Hepatocyte (in vitro differentiated cells): ENCODE measurements at places on chromosomes 1 and 21. TPM values are rescaled to one million over a fixed set of nuclear protein-coding genes. Genes with fewer than 3 reads are reported as not detected.

- no peak for DNase-seq
Measured at GRCh38 chr1:11342621-11343032, 69.6 kb downstream of the UBIAD1 start.

GRCh38 chr21:15045017-15045416, 19.8 kb downstream of the NRIP1 start:
- no peak for DNase-seq

- no peak for DNase-seq
Measured at GRCh38 chr1:26340047-26340481, 13.9 kb downstream of the CRYBG2 start.

GRCh38 chr1:115233598-115233997, 104.5 kb downstream of the NGF start:
- DNase-seq, result no peak

- DNase-seq, result no peak
Measured at GRCh38 chr21:35170244-35170643, 121.1 kb upstream of the RUNX1 start.

GRCh38 chr1:91584878-91585277, 84.2 kb downstream of the CDC7 start:
- DNase-seq, result no peak

GRCh38 chr1:154446292-154446691, 41.1 kb downstream of the IL6R start:
- DNase-seq, result peak; percentile 40

DNA sequence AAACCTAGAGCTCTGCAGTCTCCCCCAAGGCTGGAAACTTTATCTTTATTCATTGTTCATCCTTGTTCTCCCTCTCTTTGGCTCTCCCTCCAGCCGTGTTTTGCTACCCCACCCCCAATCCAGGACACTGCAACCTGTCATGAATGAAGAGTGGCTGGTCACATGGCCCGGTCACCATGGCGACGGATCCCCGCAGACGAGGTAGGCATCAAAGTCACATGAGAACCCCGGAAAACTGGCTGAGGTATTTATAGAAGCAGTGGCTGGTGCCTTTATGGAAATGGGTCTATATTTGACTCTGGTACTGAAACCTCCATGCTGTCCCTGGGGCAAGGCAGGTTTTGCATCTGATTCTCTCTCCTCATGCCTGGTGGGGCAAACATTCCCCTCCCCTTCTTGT, 13.4 kb upstream of the SLC6A17 start:
- DNase-seq, result peak; percentile 56

GRCh38 chr1:41535716-41536115, 51.2 kb upstream of the EDN2 start:
- DNase-seq, result no peak

GRCh38 chr1:109369167-109369746, 28.5 kb downstream of the SORT1 start:
- no peak for DNase-seq

GRCh38 chr1:17095141-17095540, 24.1 kb downstream of the PADI2 start:
- DNase-seq, result no peak

GRCh38 chr1:206971029-206971655, 882 bp upstream of the FCAMR start:
- DNase-seq, result no peak

GRCh38 chr1:159008744-159009188, 941 bp upstream of the IFI16 start:
- DNase-seq, result no peak

GRCh38 chr1:204294357-204294756, 65.4 kb downstream of the PLEKHA6 start:
- DNase-seq, result peak; percentile 50

- DNase-seq, result no peak
Measured at GRCh38 chr1:91693557-91693956, 192.4 kb downstream of the TGFBR3 start.

DNA sequence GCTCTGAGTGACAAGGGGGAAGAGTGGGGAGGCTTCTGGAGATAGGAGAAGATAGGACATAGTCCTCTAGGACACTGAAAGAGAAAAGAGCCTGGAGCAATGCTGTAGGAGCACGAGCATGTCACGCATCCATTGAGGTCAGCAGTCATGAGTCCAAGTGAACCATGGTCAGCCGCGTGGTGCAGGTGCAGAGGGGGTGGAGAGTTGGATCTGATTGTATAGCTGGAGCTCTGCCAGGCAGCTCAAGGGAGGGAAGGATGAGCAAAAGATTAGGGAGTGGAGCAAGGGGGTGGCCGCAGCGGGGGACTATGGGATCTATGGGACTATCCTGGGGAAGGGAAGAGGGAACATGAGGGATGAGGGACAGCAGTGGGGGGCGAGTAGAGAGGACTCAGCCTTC, 14.0 kb downstream of the PADI1 start:
- no peak for DNase-seq

DNA sequence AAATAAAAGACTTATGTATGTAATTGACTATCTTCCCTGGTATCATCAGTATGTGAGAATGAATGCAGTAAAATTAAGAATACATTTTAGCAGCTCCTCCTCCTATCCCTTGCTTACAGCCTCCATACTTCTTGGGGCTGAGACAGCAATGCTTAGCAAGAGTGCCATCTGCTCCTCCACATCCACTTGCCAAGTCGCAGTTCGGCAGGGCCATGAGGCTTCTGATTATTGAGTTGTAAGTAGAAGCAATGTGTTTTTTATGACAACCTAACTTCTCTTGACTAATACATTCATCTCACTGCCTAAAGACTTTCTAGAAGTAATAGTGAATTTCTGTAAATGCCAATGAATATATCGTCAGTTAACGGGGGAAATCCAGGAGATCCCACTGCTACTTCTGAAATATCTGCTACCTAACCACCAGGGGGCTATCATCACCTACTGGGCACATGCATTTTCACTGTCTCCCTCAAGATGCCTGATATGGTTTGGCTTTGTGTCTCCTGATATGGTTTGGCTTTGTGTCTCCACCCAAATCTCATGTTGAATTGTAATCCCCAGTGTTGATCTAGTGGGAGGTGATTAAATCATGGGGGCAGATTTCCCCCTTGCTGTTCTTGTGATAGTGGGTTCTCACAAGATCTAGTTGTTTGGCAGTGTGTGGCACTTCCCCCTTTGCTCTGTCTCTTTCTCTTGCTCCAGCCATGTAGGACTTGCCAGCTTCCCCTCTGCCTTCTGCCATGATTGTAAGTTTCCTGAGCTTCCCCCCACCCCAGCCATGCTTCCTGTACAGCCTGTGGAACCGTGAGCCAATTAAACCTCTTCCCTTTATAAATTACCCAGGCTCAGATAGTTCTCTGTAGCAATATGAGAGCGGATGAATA, 59.6 kb downstream of the EXTL2 start:
- no peak for DNase-seq

GRCh38 chr21:37769656-37770055, 146.6 kb downstream of the KCNJ6 start:
- DNase-seq, result no peak

- no peak for DNase-seq
Measured at GRCh38 chr1:198845851-198846250, 207.0 kb downstream of the PTPRC start.

DNA sequence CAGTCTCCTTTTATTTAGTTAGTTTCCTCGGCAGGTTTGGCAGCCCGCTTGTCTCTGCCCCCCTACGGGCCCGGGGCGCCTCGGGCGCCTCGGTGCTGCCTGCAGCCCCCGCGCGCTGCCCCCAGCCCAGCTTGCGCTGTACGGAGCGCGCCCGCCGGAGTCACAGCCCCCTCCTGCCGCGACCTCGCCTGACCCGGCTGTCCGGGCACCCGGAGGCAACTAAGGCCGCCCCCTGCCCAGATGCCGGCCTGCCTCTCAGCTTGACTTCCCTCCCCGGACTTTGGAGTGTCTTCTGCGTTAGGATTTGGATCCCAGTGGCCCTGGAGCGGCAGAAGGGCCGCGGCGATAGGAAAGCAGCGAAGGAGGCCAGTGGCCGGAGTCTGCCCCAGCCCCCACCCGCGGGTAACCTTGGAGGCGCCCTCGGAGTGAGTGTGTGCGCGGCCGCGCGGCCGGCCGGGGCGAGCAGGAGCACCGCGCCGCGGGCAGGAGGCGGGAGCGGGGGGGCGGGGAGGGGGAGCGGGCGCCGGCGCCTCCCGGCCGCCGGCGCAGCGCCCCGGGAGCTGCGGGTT, 7.6 kb downstream of the CDKN2C start:
- peak; percentile 41 for DNase-seq

DNA sequence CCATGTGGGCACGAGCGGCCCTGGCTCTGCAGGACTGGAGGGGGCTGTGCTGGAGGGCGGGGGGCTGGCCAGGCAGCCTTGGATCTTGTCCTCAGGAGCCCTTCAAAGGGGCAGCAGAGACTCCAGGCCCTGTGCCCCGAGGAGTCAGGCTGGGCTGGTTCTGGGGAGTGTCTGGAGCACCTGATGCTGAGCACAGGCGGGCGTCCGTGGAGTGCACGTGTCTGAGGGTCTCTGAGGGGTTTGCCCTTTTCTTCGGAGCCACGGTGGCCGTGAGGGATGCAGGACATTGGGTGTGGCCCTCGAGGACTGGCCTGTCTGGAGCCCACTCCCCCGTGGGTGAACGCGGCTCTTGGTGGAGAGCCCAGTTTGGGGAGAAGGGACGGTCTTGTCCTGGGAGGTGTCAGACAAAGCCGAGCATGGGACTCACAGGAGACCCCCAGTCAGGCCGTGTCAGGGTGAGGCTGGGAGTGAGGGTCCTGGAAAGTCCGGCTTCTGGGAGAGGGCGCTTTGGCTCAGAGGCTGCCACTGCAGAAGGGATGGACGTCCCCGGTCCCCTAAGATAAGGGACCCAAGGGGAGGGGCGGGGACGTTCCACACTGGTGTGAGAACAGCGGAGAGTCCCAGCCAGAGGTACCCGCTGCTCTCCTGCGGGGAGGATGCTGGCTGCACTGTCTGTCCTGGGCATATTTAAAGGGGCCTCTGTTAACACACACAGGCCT, 60.8 kb downstream of the COL18A1 start:
- no peak for DNase-seq

DNA sequence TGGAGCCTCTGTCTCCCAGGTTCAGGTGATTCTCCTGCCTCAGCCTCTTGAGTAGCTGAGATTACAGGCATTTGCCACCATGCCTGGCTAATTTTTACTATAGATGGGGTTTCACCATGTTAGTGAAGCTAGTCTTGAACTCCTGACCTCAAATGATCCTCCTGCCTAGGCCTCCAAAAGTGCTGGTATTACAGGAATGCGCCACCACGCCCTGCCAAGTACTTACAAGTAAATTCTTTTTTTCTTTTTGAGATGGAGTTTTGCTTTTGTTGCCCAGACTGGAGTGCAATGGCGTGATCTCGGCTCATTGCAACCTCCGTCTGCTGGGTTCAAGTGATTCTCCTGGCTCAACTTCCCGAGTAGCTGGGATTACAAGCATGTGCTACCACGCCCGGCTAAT, 42.5 kb downstream of the RPRD2 start:
- DNase-seq, result no peak

DNA sequence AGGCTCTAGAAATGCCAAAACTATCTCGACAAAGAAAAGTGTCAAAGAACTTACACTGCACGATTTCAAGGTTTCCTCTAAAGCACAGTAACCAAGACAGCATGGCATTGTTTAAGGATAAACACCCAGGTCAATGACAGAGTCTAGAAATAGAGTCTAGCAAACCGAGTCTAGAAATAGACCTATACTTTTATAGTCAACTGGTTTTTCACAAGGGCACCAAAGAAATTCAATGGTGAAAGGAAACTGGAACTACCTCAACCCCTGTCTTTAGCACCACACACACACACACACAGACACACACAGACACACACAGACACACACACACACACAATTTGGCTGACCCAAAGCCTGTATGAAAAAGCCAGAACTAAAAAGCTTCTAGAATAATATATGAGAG, 67.1 kb upstream of the PGBD5 start:
- no peak for DNase-seq

Gene TNNT2
- polyA plus RNA-seq, result 33.5 and 55.1 TPM in 2 replicates

Gene DIO1
- polyA plus RNA-seq, result 12.4 and 24.2 TPM in 2 replicates

Gene MKNK1
- polyA plus RNA-seq, result 17.8 and 29.6 TPM in 2 replicates

Gene KIF21B
- polyA plus RNA-seq, result 0.18 and 0.19 TPM in 2 replicates

Gene SAMD11
- polyA plus RNA-seq, result 17.1 and 20.1 TPM in 2 replicates

Gene UROD
- 152 and 167 TPM in 2 replicates for polyA plus RNA-seq

Gene ETV3L
- polyA plus RNA-seq, result not detected in 2 replicates

Gene EXO1
- polyA plus RNA-seq, result 1.00 and 3.1 TPM in 2 replicates
